ENCODE measurements at places on chromosomes 3 and 15.

DNA sequence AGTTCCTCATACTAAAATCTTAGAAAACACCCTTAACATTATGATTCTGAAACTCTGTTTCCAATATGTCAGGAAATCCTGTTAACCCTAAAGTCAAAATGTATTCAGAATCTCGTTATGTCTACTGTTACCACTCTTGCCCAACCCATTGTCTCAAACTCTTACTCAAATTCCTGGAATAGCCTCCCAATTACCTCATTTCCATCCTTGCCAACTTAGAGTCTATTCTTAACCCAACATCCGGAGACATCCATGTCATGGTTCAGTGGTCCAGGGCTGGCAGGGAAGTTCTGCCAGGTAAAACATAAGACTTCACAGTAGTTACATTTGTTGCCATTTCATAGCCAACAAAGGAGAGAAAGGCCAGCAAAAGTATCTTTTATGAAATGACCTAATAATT is 593.9 kb downstream of the PYDC2 start:
- DNase-seq = peak; percentile 61

GRCh38 chr15:80777137-80777536 is 2.0 kb upstream of the CEMIP start:
- peak; percentile 26 for DNase-seq

- no peak for DNase-seq
Observed at GRCh38 chr15:27906802-27907201, 192.3 kb downstream of the OCA2 start.

GRCh38 chr3:140319739-140320138 is 358.1 kb upstream of the TRIM42 start:
- no peak for DNase-seq

GRCh38 chr3:119352863-119353527 is 58.8 kb downstream of the ARHGAP31 start:
- DNase-seq = peak; percentile 66

- peak; percentile 91 for DNase-seq
Observed at GRCh38 chr3:172626021-172626640, 84.7 kb downstream of the NCEH1 start.

- no peak for DNase-seq
Observed at GRCh38 chr3:30775040-30775439, 119.4 kb downstream of the GADL1 start.

DNA sequence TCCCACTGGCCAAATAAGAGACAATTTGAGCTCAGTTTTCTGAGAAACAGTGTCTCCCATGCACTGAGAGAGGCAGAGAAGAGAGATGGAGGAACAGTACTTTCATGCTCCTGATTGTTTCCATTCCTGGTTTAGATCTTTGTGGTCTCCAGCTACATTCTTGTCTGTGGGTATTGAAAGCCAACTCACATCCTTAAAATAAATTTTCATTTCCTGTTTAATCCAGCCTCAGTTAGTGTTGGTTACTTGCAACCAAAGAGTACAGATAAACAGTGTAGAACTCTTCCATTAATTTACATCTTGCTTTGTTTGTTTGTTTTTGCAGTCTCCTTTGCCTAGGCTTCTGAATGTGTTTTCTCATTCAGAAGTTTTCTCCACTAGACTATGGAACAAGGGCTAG is 123.7 kb upstream of the CLSTN2 start:
- DNase-seq = no peak

DNA sequence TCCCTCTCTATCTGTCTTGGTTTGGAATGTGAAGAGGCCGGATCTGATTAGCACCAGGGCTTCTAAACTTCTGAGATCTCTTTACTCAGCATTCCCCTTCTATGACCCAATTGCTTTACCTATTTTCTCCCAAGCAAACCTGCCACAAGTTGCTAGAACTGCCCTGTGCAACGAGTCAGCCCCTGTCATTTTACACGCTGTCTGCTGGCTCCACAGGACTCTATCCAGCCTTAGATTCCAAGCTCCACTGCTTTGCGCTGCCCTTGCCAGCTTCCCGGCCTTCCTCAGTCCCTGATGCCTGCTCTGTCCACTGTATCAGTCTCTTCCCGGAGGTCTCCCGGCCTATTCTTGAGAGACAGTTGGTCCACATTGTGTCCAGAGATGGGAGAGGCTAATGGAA is 12.3 kb downstream of the CEP19 start:
- DNase-seq = no peak

GRCh38 chr3:131914090-131914691 is 120.6 kb downstream of the CPNE4 start:
- no peak for DNase-seq

DNA sequence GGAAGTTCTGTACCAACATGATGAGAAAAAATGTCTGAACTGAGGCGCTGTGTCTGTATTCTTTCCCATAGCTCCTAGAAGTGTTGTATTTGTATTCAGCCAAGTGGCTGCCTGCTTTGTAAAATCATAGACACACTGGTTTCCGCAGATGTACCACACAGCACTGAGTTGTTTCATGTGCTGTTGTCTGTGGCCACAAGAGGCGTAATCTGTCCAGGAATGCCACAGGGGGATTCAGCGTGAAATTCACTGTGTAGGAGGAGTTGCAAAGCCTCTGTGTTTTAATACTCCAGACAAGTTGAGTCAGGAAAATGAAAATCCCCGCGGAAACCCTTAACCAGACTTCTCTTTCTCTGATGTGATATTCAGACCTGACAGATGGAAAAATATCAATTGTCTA is 462.2 kb downstream of the NSUN3 start:
- no peak for DNase-seq

DNA sequence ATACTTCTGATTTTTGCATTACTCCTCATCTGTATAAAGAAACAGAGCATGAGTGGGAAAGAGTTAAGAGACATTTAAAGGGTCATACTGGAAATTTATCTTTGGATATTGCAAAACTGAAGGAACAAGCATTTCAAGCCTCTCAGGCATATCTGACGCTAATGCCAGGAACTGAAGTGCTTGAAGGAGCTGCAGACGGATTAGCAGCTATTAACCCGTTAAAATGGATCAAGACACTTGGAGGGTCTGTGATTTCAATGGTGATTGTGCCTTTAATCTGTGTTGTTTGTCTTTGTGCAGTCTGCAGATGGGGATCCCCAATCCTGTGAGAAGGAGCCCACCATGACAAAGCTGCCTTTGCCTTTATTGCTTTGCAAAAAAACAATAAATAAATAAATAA is 202.5 kb upstream of the UBE3A start:
- DNase-seq = no peak

- no peak for DNase-seq
Observed at GRCh38 chr15:90564051-90564450, 34.3 kb downstream of the CRTC3 start.

DNA sequence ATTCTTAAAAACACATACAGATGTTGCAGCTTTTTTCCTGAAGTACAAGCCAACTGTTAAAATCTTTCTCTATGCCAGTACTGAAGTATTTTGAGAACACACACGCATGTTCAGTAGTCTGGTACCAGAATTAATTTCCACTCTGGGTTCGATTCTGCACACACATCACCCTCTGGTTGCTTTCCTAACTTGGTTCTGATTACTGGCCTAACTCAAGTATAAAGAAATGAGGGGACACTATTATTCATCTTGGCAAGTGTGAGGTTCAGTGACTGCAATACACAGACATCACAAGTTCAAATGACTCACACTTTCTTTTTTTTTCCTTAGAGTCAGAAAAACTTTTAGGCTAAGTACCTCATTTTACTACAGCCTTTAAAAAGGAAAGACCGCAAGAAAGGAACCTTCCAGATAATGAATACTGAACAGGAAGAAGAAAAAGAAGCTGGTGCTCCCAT is 37.4 kb upstream of the LDHAL6B start:
- DNase-seq = peak; percentile 89

DNA sequence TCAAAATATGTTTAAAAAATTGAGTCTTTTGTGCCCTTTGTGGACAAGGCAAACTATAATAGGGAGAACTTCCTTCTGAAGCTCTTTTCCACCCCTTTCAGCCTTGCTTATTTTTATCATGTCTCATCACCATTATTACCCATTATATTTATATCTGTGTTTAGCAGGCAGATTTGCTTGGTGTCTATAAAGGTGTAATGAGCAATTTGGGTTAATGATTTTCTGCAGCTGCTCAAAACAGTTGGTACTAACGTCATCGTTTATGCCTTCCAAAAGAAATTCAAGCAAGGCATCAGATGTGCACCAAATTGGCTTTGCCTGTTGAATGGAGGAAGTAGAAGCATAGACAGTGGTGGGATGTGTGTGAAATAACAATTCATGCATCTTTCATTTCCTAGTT is 483.7 kb upstream of the SGO1 start:
- DNase-seq = no peak

DNA sequence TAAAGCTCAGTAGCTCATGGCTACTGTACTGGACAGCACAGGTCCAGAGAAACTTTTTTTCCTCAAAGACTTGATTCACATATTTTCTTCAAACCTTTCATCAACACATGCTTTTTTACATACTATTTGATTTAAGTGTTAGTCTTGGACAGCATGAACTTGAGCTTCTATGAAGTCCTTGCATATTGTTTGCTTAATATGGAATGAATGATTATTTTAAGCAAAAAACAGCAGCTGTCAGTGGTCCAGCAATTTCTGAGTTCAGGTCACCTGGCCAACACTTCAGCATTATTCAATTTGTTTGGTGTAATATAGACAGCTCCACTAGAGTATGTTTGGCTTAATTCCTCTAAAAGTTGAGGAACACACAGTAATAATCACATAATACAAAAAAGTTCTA is 141.4 kb downstream of the PEX5L start:
- DNase-seq = no peak

DNA sequence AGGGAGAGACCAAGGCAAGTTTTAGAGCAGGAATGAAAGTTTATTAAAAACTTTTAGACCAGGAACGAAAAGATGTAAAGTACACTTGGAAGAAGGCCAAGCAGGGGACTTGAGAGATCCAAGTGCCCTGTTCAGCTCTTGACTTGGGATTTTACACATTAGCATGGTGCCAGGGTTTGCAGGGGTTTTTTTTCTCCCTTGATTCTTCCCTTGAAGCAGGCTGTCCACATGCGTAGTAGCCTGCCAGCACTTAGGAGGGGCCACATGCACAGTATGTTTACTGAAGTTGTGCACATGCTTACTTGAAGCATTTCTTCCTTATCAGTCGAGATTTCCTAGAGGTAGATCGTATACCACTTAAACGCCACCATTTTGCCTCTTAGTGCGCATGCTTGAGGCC is 277.5 kb upstream of the AGTR1 start:
- no peak for DNase-seq

GRCh38 chr3:128500556-128500955 is 7.6 kb upstream of the GATA2 start:
- DNase-seq = no peak

DNA sequence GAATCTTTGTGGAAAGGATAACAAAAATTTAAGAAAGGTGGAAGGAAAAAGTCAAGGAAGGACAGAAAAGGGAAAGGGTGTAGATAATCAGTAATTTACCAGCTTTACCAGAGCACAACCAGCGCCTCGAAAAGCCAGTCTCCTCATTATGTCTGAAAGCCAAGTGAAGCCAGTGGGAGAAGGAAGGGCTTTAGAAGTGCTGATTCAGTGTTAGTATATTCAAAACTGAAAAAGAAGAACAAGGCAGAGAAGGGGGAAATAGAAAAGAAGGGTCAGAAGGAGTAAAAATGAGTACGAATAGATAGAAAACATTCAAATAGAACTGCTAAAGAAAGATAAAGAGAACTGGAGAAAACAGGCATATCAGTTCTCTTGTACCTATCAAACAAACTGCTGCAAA is 4.1 kb downstream of the PBRM1 start:
- DNase-seq = no peak

- DNase-seq = no peak
Observed at GRCh38 chr15:89291934-89292438, 42.6 kb downstream of the POLG start.

DNA sequence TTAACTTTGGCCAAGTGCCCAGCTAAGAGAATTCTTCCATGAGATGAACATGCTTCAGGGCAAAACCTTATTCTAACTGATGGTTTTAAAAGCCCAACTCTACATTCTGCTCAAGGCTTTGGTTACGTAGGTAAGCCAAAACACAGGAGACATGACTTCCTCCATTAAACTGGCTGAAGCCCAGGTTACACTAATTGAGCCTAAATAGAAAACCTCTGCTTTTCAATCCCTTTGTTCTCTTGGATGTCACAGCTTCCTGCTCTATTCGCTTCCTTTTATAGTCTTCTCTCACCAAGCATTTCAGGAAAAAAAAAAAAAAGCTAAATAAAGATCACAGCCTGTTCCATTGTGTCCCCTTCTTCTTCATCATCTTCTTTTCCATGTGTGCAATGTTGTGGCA is 420.4 kb downstream of the TIGIT start:
- no peak for DNase-seq

DNA sequence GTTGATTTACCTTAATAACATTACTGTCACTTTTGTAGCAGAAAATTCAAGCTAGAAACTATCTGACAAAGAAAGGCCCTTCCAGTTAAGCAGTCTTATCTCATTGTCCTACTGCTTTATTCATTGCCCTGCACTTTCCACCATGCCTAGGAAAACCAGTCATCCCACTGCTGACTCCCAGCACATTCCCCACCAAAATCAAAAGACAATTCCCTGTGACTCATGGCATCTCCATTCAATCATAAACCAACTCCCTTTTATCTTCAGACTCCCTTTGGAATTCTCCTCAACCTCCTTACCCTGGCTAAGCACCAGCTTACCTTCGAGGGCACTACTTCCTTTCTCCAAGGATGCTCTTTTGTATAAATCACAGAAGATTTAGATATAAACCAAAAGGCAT is 184.3 kb downstream of the PLCH1 start:
- DNase-seq = peak; percentile 36

DNA sequence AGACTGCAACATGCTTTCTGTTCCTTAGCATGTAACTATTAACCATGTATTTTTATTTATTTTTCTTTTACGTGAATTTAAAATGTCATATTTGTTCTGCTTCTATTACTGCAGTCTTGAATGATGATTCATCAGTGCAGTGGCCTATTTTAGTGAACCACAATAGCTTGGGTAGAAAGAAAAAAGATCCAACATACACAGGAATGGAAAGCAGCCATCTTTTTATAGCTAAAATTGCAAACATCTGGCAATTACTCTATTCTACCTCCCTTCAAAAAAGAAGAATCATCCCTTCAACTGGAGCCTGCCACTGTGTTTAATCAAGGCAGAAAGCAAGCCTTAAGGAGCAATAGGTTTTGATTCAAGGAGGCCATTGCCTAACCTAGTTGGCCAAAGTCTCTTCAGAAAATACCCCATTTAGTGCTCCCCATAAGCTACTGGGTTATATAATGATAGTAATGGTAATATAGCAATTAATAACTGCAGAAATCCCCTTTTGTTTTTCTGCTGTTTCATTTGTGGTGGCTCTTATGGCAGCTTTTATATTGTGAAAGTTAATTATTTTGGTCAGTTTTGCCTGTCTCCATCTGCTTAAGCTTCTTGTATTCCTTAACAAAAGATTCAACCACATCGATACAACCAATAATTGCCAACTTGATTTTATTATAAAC is 267.3 kb downstream of the LPP start:
- peak; percentile 73 for DNase-seq

DNA sequence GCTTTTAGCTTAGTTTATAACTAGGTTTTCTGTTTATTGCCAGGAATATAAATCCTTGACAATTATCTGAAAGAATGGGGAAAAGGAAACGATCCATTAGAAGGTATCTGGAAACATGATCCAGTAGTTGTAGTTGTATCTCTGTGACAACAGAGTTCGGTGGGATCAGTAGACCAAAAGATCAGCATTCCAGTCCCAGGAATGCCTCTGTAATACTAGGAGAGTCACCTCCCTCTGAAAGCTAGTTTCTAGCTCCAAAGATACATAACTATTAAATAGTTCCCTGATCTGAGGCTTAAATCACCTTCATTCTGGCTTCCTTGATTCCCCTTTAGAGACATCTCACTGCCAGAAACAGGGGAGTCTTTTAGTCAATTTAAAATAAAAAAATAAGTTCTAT is 34.1 kb downstream of the MB21D2 start:
- DNase-seq = no peak
